ENCODE measurements at places on chromosomes 11 and 22.

DNA sequence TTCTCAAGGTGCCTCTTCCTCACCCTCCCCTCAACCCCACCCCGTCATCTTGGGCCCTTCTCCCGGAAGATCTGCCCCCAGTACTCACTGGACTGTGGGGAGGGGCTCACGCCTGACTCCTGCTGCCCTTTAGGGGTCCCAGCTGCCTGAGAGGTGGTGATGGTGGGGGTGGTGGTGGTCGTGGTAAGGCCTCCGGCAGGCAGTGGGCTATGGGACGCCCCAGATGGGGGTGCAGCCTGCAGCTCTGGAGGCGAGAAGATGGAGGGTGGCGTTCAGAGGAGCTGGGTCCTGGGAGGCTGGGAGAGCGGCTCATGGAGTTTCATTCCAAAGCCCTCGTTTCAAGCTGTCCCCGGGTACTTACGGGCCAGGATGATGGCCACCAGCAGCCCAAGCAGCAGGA, 820 bp downstream of the MFRP start:
- DNase-seq: no peak

GRCh38 chr22:46421267-46421666, 85.8 kb downstream of the TRMU start:
- no peak for DNase-seq

- no peak for DNase-seq
These were observed 58.6 kb downstream of the MICAL3 start for GRCh38 chr22:17965538-17966402.

- DNase-seq: no peak
These were observed 1.7 kb downstream of the AP5B1 start for GRCh38 chr11:65778901-65779668.

DNA sequence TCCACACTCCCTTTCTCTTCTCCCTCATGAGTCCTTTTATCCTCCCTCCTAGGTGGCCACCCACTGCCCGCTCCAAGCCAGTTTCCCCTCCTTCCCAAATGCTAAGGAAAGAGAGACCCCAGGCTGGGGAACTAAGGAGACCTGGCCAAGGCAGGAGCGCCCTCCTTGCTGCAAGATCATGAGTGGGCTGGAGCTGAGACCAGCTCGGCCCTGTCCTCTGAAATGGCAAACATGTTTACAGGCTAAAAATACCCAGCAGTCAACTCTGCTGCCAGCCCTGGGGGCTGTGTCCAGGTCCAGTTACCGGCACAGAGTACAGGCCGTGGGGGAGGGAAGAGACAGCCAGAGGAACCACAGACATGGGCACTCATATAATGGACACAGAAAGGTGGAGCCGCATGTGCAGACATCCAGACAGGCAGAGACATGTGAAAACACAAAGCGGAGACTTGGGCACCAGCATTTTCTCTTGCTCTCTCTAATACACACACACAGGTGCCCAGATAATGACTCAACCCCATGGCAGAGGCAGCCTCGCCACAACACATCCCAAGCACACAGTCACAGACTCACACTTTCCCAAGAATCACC, 1.2 kb upstream of the AHNAK start:
- no peak for DNase-seq

GRCh38 chr11:83438438-83438837, 152.3 kb upstream of the CCDC90B start:
- DNase-seq: no peak

DNA sequence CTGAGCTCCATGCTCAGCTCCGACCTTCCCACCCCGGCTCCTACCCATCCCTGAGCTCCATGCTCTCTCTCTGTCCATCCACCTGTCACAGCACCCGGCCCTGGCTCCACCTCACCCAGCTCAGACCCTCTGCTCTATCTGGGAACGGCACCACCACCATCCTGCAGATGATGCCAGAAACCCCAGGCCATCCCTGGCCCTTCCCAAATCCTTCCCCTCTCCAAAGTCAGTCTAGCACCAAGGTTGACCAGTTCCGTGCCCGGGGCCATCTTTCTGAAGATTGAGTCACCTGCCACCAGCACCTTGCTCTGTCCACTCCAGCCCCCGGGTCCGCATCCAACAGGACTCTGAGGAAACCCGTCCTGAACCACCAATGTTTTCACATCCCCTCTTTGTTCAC, 969.6 kb downstream of the BRD1 start:
- DNase-seq: no peak

GRCh38 chr11:94449029-94449428, 44.6 kb downstream of the MRE11 start:
- no peak for DNase-seq

DNA sequence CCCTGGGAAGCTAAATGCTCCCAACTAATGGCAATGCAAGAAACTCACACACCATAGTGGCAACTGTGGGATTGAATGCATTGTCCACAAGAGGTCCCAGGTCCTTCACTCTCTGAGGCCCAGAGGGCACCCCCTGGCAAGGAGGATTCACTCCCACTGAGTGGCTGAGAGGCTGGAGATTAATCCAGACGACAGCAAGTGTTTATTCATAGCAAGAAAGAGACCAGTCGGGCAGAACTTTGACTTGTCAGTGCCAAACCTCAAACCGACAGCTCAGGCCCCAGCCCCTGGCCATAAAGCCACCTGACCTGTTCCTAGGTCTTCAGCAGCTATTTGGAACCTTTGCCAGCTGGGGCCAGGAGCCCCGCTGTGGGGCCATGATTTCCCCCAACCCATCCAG, 54.5 kb upstream of the MPEG1 start:
- no peak for DNase-seq

- DNase-seq: peak; percentile 69
These were observed 35.3 kb upstream of the NECTIN1 start for GRCh38 chr11:119764108-119764868.

- no peak for DNase-seq
These were observed 13.3 kb downstream of the TMEM258 start for GRCh38 chr11:61778920-61779650.

DNA sequence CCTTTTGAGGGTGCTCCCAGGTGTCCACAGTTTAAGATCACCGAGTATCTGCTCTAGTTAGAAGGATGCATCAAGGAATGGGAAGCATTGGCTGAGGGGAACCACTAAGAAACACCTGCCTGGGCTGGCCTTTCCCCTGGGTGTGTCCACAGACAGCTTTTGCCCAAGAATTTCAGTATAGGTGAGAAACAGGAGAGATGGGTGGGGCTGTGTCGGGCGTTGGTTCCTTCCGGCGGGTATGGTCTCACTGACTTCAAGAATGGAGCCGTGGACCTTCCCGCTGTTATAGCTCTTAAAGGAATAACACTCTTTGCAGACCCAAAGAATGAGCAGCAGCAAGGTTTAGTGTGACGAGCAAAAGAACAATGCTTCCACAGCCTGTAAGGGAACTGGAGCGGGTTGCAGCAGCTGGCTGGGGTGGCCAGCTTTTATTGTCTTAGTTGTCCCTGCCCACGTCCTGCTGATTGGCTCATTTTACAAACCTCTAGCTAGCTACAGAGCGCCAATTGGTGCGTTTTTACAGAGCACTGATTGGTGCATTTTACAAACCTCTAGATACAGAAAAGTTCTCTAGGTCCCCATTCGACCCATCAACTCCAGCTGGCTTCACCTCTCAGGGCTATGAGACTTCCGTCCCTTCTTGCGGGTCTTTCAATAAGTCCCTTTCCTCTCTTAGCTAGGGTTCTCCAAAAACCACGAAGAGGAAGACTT, 2.4 kb downstream of the FADS1 start:
- DNase-seq: peak; percentile 18

DNA sequence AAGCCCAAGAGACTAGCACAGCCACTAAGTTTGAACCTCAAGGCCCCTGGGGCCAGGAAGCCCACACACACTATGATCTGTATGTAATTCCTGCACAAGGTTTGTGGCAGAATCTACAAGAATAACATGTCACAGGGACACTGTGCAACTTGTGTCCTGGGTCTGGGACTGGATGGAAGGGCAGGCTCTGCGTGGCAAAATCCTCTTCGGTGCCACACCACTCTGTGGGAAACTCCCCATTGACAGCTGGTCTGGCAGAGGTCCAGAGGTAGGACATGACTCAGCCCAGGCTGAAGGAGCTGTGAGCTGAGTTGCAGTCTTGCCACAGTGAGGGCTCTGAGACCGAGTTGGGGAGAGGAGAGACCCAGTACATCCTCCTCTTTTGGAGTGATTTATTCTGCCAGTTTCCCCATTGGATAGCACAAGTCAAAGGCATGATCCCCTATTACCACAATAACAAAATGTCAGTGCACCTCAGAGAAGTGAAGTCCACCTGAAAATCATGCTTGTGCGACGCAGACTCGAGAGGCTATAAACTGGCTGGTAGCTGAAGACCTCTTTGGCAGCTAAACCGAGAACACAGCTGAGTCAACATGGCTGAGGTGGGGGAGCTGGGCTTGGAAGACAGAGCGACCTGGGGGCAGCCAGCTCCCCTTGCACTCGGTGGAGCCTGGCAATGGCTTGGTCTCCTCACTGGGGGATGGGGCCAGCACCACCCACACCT, 23.3 kb upstream of the SERPIND1 start:
- peak; percentile 83 for DNase-seq

DNA sequence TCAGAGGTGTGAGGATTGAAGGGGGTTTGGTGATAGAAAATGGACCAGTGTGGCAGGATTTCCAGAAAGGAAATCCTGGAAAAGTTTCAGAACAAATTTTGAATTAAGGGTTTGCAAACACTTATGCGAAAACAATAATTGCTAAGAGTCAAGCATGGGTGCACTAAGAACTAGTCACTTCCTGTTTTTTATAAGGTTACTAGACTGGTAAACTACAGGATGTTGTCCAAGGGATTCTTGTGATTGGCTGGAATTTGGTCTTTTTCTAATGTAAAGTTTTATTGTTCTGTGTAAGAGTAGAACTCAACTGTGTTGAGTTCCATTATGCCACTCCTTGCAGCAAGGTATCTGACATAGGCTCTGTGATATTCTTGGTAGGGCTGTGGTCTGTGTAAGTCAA, 54.1 kb downstream of the LIF start:
- DNase-seq: no peak

DNA sequence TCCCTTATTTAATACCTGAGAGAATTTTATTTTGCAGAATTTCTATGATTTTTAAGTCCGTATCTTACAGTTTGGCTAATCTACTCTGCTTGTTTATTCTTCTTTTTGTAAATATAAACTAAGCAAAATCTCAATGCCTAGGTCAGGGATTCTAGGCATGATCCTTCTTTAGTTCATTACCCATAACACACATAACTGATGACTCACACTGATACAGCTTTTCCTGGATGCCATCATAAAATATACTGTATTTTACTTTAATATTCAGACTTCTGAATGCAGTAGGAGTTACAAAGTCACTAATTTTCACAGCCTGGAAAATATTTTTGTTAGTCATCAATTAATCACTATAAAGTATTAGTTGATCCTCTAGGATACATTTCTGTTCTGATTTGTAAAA, 898.2 kb upstream of the RAG2 start:
- no peak for DNase-seq

DNA sequence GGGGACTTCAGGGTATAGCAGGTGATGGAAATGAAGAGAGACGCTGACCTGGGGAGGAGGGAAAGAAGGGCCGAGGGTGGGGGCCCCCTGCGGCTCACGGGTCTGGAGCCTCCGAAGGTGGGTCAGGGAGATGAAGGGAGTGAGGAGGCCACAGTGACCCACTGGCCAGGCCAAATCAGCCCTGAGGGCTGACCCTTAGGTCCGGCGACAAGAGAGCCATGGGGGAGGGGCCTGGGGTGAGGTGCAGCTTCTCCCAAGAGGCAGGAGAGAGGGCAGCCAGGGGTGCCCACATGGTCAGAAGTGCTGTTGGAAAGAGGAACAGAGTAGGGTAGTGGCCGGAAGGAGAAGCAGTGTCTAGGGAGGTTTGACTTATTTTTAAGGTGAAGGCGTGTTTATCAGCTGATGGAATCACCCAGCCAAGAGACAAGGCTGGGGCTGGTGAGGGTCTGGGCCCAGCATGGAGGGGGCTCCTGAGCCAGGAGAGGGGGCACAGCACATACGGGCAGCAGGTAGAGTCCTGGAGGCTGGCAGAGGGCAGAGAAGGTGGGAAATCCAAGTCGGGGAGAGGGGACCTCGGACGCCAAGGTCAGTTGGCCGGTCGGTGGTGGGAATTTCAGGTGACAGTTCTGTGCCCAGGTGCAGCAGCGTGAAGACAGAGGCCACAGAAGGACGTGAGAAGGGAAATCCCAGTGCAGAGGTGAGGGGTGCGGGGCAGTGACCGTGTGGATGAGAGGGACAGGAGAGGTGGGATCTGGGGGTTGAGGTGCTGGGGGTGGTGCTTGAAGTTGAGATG, 49.0 kb downstream of the LINC01488 start:
- no peak for DNase-seq

- DNase-seq: no peak
These were observed 9.3 kb upstream of the CD3E start for GRCh38 chr11:118295199-118295598.
